Left ventricle myocardium superior (tissue), 1 donor: ENCODE measurements at places on chromosomes 11 and 22.

DNA sequence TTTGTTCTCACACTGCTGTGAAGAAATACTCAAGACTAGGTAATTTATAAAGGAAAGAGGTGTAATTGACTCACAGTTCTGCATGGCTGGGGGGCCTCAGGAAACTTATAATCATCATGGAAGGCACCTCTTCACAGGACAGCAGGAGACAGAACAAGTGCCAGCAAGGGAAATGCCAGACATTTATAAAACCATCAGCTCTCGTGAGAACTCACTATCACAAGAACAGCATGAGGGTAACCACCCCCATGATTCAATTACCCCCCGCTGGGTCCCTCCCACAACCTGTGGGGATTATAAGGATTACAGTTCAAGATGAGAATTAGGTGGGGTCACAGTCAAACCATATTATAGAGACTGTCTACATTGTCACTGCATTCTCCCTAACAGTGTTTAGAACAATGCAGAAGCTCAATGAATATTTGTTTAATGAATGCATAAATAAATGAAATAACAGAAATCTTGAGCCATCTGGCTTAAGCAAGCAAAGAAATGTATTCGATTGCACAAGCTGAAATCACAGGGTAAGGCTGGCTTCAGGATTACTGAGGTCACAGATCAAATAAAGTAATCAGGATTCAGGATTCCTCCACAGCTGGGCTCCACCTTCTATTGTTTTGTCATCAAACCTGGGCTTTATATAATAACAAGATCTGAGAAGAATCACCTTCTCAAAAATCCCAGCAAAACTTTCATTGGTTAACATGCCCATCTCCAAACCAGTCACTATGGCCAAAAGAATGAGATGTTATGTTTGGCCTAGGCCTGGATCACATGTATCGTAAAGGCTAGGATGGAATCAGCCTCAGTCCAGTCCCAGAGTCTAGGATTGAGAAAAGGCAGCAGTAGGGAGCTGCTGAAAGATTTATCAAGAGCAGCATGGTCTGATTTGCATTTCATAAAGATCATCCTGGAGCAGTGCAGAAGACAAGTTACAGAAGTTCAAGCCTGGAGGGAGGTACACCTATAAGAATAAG, 137.8 kb upstream of the UBASH3B start:
- DNase-seq = no peak

DNA sequence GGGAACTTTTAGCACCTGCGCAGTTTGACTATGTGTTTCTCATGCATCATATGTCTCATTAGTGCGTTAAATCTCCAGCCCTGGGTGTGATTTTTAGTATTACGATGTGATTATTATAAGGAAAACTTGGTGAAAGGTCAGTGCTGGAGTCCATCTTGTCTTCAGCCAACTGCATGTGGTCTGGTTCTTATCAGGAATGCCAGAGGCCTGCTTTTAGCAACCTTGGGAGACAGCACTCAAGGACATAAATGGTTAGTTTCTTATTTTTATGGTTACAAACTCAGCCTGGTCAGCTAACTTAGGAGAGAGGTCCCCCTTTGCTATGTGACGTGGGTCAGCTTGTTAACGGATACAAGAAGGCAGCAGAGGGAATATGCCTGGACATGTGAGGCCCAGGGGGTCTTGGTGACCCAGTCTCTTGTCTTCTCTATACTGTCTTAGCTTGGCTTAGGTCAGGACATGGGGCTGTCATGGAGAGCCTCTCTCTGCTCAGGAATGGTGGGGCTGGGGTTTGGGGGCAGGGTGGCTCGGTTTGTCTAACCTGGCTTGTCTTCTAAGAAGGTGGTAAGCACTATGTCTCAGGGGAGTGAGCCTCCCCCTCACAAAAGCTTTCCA, 21.5 kb downstream of the KCTD21 start:
- DNase-seq = no peak

DNA sequence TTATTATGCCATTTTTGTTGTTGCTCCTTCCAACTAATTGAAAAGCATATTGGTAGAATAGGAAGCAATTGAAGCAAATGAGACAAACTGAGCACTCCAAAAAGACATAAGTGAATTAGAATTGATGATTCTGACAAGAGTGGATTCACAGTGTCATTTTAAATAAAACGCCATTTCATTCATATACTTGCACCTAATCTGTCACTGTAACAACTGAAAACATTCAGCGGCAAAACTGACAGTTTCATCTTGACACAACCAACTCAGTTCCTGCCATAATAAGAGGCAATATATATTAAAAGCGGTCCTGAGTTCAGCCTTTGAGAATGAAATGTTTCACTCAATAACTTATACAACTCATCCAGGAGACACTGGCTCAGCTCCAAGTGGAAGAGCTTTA, 306.8 kb downstream of the CNTN5 start:
- no peak for DNase-seq

GRCh38 chr22:19984851-19985811, 31.5 kb downstream of the ARVCF start:
- peak; percentile 32 for DNase-seq

GRCh38 chr11:127445476-127445875, 444.9 kb upstream of the KIRREL3 start:
- peak; percentile 21 for DNase-seq

DNA sequence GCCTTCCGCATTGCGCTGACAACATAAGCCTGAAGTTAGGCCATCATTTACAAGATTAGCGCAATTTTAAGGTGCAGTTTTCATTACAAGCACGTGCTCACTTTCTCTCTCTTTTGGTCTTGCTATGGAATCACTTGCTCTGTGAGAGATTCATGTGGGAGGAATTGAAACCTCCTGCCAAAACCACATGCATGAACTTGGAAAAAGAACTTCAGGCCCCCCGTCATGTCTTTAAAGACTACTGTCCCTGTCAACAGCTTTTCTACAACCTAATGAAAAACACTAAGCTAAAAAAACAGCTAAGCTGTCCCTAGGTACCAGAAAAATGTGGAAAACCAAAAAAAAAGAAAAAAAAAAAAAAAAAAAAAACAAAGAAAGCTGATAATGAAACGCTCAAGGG, 1707.6 kb upstream of the RAG2 start:
- no peak for DNase-seq

DNA sequence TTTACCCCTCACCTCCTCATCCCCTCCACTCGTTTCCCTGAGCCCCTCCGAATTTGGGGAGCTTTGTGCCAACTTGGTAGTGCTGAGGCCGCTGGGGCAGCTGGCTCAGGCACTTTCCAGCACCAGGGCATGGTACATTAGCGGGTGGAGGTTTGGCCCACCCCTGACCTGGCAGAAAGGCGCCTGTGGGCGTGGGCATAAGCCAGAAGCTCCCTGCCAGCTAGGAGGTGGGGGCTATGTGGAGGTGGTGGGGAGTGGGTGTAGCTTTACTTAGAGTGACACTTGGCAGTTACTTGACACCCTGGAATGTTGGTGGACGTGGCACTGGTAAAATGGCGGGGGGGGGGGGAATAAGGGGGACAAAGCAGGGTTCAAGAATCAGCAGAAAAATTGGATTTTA, 10.3 kb upstream of the IGF2 start:
- DNase-seq = no peak

- DNase-seq = peak; percentile 84
Observed at GRCh38 chr11:44766112-44766971, 39.6 kb downstream of the TSPAN18 start.

GRCh38 chr11:11813288-11813962, 28.3 kb upstream of the USP47 start:
- no peak for DNase-seq

DNA sequence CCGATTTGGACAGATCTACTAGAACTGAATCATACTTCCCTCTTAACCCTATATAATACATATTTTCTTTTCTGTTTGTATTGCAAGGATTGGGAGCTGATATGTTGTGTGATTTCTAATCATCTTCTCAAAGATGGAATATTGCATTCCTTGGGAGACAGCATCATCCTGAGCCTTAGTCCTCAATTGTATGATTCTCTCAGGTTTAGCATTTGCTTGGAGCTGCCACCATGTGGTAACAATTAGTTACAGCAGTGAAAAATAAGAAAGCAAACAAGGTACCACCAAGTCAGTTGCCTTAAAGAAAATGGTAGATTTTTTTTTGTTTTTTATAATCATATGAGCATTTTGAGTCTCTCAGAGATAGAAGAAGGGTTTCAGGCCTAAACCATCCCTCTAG, 11.9 kb downstream of the SNX19 start:
- DNase-seq = no peak

- no peak for DNase-seq
Observed at GRCh38 chr11:4607096-4607495, 935 bp downstream of the TRIM68 start.

DNA sequence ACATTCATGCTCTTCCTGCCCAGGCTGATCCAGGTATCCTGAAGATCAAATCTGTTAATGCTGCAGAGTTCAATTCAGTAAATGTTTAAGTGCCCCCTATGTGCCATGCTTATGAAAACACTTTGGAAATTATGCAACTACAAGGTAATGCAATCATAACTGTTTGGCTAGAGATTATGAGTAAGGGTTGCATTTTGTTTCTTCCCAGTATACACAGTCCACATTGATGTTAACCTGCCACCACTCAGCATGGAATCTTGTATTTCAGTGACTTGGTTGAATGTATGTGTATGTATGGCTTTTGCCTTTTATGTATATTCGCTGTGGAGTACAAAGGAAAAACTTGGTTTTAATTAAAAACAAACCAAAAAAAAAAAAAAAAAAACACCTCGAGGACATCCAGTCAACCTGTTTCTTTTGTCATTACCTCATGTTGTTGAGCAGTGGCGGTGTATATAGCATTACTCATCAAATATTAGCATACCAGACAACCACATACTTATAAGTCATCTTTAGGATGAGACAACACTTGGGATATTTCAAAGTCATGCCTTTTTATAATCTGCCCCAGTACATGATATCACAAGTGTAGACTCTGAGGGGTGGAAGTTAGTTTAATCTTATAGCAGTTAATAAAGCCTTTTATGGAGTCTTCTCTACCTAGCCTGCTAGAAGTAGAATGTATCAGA, 86.1 kb upstream of the HORMAD2 start:
- DNase-seq = no peak

DNA sequence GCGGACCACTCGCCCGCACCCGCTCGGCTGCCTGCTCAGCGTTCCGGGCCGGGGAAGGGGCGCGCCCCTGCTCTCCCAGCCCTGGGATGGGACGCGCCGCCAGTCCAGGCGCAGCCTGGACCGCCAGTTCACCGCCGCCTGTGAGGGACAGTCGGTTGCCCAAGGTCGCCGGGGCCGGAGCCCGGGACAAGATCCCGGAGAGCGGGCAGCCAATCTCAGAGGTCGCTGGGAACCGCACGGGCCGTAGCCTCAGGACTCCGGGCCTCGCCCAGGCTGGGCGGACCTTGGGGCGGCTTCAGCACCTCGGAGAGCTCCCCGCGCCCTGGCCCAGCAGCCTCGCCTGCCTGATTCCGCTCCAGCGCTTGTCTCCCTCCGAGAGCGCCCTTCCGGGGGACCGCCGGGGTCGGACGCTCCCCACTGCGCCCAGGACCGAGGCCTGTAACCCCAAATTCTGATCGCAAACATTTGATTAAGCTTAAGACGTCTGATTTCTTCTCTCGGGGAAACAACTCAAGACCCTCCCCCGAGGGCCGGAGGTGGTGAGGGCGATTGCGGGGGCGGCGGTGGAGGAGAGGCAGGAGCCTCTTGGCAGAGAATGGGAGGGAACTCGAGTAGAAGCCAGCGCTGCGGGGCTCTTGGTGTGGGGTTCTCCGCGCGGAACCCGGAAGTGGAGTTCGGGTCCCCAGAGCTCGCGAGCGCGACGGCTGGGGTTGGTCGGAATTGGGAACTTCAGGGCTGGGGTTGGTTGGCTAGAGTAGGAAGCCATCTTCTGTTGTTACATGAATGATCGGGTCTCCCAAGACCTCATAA, 1.1 kb upstream of the CHRM4 start:
- peak; percentile 92 for DNase-seq

DNA sequence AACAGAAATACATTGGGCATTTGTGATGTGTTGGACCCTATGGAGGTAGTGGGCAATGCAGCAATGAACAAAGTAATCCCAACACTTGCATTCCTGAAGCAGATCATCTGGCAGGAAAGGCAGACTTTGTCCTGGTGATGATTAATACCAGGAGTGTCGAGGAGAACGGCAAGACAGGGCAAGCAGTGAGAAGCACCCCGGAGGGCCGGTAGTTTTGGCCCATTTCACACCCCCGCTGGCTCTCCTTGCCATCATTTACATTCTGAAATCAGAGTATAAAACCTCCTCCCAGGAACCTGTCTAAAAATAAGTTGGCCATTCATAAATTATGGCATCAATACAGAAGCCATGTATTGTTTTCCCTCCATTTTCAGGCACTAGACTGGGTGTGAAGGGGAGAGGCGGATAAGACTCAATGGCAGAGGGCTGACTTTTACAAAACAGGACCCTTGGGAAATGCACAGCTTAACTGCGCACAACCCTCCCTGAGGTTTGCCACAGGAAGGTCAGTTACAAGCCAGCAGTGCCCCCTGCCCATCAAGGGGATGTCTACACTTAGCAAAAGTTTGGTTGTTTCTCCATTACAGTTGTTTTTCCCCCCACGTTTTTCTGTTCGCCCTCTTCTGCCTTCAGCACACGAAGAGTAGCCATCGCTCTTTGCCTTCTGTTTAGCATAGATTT, 55.6 kb downstream of the OPCML start:
- no peak for DNase-seq

DNA sequence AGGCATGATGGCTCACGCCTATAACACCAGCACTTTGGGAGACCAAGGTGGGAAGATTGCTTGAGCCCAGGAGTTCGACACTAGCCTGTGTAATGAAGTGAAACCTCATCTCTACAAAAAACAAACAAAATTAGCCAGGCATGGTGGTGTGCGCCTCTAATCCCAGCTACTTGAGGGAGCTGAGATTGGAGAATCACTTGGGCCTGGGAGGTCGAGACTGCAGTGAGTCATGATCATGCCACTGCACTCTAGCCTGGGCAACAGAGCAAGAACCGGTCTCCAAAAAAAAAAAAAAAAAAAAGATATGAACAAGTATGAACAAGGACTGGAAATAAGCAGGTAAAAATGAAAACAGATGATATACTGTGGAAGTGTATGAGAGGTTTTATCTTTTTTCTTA, 54.1 kb upstream of the SOX6 start:
- DNase-seq = peak; percentile 3

GRCh38 chr11:20367313-20367948, 3.9 kb downstream of the HTATIP2 start:
- no peak for DNase-seq

DNA sequence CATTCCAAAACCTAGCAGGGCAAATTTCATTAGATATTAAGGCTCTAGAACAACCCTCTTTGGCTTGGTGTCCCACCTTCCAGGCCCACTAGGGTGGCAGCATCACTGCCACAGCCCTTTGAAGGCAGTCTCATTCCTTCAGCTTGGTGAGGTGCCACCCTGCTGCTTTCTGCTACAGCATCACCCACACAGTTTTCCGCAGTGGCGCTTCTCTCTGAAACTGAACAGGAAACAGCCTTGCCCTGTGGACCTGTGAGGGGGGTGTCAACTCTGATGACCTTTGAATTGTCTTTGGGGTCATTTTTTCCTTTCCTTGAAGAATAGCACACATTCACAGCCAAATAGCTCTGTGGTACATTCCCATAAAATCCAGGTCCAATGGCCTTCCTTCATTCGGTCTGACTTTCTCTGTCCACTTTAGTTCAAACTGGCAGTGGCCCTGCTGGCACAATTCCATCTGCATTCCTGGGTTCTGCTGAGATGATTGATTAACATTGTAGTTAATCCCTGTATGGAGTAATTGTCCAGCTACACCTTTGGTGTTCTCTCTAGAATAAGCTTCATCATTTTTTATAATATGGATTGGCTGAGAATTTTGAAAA, 251.9 kb upstream of the FAT3 start:
- no peak for DNase-seq
